ENCODE measurements at places on chromosomes 1 and 21.

GRCh38 chr21:29145852-29146453 lies 15.5 kb downstream of the MAP3K7CL start:
- DNase-seq = no peak

DNA sequence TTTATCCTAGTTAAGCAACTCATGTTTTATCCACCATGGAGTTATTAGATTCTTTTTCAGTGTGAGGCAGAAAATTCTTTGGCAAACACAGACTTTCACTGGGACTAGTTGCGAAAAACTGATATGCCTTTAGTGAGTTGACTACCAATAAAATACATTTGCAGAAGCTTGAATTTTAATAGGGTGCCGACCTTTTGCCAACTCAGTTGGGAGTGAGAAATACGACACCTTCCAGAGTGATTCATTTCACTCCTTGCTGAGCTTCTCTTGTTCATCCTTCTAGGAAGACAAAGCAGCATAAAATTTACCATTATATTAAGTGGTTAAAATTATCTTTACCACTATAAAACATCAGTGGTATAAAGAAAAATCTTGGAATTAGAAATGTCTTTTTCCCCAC lies 1.2 kb upstream of the KRTAP23-1 start:
- no peak for DNase-seq

- DNase-seq = peak; percentile 18
Measured at GRCh38 chr21:41167348-41168342, at the start of gene BACE2. BACE2 (plus strand) TSS chr21:41168160; CDS start chr21:41168264, 104 bp downstream.

- no peak for DNase-seq
Measured at GRCh38 chr1:57546549-57547330, 122.9 kb upstream of the DAB1 start.

GRCh38 chr1:204213668-204214662 lies at the start of gene GOLT1A:
GOLT1A (minus strand) TSS chr1:204213988; CDS start chr1:204213906, 82 bp downstream.
- no peak for DNase-seq

DNA sequence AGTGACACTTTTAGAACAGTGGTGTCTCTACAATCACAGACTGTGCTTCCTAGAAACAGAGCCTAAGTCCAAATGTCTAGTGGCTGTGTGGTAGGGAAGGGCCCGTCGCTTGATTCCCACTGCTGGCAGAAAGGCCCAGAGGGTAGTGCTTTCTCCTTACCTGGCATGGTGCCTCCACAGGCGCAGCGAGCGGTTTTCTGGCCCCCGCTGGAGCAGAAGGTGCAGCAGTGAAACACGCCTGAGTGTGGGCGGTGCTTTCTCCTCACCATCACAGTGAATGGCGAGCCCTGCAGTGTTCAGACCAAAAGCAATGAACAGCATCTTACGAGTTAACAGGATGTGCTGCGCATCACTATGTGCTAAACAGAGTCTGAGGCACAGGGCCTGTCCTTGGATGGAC lies 8.3 kb downstream of the TRIM45 start:
- no peak for DNase-seq

DNA sequence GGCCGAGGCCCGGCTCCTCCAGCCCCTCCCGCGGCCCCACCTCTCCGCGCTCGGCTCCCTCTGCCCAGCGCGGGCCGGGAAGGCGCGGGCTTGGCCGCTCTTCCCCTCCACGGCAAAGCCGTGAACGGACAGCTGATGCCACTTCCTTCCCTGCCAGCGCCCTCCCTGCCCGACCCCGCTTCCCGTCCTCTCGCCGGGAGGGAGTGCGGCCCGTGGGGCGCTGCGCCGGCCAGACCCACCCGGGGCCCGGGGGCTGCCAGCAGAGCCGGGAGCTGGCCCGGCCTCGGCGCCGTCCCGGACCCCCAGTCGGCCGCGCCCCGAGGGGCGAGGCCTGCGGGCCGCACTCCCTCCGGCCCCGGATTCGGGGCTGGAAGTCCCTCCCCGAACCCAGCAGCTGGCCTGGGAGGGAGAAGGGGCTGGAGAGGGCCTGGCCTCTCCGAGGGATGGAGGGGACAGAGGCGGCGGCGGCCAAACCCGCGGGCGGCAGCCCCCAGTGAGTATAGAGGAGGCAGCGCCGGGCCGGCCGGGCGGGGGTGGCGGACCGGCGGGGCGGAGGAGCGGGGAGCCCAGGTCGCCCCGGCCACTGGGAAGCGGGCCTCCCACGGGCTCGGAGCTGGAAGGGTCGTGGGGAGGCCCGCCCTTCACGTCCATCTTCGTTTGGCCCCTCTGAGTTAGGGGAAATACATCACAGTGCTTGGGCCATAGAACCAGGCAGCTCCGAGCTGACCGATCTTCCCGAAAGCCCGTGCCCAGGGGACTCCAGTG lies at the start of gene KIAA1614:
KIAA1614 (plus strand) TSS at position 97 of the 765 bp plus-strand sequence; CDS start at position 444, 347 bp downstream.
- no peak for DNase-seq

GRCh38 chr1:66381621-66382275 lies 152.2 kb upstream of the SGIP1 start:
- DNase-seq = no peak

GRCh38 chr1:185652348-185652747 lies 81.8 kb upstream of the HMCN1 start:
- DNase-seq = no peak

DNA sequence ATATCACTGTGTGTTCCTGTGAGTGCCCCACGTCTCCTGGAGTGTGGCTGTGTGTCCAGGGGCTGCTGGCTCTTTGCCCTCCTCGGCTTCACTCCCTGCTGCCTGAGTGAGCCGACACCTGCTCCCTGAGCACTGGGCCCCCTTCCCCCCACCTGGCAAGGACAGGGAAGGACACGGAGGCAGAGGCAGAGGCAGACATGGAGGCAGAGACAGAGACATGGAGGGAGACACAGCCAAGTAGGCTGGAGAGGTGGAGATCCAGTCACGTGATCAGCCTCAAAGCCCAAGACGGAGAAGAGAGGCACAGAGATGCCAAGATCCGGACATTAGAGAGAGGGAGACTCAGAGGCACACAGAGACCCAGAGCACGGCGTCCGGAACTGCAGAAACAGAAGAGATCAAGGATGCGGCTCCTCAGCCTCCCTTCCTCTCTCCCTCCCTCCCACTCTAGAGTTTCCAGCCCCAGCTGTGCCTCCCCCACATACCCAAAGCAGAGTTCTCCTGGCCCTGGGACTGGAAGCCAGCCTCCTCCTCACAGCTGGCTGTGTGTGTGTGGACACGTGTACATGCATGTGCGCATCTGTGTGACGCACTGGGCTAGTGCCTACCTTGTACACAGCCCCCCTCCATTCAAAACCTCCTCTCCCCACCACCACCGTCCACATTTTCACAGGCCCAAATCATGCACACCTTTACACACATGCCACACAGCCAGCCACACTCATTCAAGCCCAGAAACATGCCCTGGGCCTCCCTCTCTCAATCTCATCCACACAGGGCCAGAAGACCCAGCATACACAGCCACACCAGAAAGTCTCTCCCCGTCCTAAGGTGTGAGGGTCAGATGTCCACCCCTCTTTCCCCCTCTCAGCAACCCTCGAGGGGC lies 39.1 kb upstream of the WASF2 start:
- no peak for DNase-seq

DNA sequence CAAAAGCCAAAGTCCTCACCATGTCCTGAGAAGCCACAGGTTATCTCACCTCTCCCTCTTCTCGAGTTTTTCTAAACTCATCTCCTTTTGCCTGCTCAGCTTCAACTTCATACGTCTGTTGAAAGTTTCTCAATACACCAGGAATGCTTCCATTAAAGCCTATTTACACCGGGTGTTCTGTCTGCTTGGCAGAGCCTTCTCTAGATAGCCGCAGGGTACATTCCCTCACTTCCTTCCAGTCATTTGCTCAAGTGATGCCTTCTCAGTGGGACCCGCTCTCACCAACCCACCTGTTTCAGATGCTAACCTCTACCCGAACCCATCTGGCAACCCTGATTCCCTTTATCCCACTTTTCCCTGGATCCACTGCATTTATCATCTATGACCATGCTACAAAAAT lies 257.0 kb upstream of the ADGRL2 start:
- DNase-seq = no peak

GRCh38 chr1:243557866-243558265 lies 292.2 kb downstream of the AKT3 start:
- DNase-seq = no peak

DNA sequence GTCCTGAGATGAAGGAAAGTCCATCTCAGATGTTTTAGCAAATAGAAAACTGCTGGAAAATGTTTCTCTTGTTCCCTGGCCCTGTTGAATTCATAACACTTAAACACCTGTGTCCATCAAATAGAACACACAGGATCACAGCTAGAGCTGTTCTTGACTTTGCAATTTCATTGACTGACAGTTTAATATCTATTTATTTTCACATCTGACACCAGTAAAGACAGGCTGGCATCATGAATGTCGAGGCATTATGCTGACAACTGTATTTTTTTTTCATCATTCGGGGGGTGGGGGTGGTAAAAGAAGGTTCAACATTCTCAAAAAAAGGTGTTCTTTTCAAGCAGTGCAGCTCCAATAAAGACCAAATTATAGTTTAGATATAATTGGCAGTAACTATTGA lies 591.2 kb upstream of the PTBP2 start:
- DNase-seq = no peak

DNA sequence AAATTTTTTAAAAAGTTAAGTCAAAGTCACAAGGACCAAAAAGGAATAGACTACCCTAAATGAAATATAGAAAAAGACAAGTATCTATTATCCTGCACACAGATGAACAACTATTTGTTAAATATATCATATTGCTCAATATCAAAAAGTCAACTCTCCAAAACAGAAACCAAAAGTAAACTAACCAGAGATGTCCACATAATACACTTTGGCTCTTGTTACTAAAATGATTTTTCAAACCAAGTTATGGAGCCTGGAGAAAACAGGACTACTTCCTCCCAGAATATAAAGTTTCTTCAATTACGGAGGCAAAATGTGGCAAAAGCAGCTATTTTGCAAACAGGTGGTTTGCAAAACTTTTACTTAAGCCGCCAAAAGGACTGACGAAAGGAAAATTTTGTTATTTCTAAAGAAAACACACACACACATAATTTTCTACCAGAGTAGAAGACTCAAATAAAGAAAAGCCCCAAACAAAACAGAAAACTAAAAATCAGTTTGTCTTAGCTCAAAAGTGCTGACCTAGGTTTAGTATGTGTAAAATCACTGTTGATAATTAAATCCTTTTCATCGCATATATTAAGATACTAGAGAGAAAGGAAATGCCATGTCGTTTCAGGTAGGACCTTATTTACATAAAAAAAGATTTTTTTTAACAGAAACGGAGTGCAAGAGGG lies 1.1 kb downstream of the DPYD start:
- DNase-seq = peak; percentile 42

DNA sequence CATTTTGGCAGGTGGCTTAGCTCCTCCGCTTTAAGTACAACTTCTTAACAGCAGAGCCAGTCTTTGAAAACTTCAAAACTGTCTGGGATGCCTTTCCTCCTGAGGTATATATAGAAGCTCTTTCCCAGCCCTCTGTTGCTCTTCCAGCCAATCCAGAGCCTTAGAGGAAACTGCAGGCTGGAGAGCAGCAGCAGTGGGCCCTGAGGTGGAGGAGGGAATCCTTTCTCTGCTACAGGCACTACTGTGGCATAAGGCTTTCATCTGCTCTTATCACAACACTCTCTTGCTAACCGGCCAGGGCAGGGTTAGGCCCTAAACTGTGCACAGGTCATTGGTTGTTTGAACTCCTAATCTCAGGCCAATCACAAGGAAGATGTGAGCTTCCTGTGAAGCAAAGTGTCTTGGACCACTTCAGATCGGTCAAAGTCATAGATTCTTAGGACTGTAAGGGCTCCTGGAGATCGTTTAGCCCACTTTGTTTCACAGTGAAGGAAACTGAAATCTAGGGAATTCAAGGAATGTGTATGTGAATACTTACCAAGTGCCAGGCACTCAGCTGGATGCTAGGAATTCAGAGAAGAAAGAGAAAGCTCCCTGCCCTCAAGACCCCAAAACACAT lies at the start of gene RGS5:
RGS5 (minus strand) TSS at position 84 of the 619 bp plus-strand sequence; CDS start at position 3, 81 bp downstream.
- DNase-seq = no peak
